GM12865 (cell line): ENCODE measurements at places on chromosomes 11 and 22.

DNA sequence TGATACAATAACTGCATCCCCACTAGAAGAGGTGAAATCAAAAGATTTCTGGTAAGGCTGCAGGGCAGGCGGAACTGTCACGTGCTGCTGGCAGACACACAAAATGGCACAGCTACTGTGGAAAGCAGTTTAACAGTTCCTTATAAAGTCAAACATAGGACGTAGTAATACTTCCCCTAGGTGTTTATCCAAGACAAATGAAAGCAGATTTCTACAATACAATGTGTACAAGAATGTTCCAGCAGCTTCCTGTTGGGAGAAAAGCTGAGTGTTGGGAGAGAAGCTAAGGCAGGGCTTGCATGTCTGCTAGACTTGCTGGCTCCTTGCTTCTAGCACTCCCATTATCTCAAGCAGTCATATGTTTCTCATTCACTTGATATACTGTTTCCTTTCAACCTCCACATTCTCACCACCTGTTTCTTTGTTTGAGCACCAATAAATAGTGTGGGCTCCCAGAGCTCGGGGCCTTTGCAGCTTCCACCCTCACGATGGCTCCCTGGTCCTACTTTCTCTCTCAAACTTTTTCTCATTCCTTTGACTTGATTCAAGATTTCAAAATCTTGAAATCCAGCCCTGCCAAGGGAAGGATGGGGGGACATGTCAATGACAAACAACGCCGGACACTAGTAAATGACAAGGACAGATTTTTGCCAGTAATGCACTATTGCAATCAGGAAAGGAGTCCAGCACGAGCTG is 21.2 kb upstream of the IL17RA start:
- no peak for DNase-seq

GRCh38 chr11:111601979-111602864 is at the start of gene SIK2:
TSS of gene SIK2 (plus strand) at chr11:111602449. CDS start at chr11:111602564, 115 bp downstream.
- peak; percentile 97 for DNase-seq

- no peak for DNase-seq
Observed at GRCh38 chr11:11422411-11423128, 69.5 kb upstream of the CSNK2A3 start.

- no peak for DNase-seq
Observed at GRCh38 chr11:10379022-10379421, 74.1 kb downstream of the ADM start.

GRCh38 chr11:26626346-26626745 is 54.3 kb upstream of the MUC15 start:
- no peak for DNase-seq

- no peak for DNase-seq
Observed at GRCh38 chr11:114233755-114234154, 62.4 kb upstream of the NNMT start.

DNA sequence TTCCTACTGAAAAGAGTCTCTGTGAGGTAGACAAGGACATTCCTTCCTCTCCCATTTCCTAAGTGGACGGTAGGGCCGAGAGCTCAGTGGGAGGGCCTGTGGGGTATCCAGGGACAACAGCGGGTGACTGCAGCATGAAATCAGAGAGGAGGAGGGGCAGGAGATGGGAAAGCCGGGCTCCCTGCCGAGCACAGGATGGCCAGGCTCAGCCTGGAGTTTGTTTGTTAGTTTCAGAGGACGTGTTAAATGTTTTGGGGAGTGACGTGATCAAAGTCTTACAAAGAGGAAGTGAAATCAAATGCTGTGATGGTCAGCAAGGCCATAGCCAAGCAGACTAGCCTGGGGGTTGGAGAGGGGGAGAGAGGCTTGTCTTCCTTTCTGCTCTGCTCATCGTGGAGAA is 152.7 kb downstream of the ADAMTS15 start:
- DNase-seq: peak; percentile 29

GRCh38 chr11:71075871-71076420 is 176.4 kb downstream of the SHANK2 start:
- DNase-seq: no peak

DNA sequence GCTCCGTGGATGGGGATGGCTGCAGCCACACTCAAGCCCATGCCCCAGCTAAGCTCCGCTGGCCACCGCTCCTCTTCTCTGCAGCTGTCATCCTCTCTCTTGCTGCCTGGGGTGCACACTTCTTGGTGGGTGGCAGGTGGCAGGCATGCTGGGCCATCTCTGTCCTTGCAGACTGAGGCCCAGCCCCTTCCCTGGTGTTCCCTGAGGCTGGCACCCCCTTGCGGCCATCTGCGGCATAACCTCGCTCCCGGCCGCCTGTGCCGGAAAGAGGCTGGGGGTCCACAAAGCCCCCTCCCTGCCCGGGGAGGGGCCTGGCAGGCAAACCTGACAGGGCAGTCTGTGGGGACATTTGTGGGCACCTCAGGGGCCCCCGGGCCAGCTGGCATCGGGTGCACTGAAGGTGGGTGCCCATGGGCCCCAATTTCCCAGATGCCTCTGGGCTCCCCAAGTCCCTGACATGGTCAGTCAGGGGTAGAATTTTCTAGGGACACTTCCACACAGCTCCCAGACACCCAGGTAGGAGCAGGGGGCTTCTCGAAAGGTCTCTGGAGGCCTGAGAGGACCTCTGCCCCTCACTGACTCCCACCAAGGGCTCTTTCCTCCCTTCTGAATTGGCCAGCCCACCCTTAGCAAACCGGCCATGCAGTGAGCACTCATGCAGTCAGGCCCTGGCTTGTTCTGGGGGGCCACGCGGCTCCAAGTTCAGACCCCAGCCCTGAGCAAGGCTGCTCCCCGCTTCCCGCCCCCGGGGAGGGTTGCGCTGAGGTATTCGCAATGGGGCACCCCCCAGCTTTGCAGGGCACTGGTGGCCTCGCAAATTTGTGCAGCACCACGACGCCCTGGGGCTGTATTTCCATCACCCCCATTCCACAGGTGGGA is 23.5 kb upstream of the TH start:
- peak; percentile 26 for DNase-seq

GRCh38 chr11:93957397-93957952 is 63.7 kb upstream of the HEPHL1 start:
- no peak for DNase-seq

DNA sequence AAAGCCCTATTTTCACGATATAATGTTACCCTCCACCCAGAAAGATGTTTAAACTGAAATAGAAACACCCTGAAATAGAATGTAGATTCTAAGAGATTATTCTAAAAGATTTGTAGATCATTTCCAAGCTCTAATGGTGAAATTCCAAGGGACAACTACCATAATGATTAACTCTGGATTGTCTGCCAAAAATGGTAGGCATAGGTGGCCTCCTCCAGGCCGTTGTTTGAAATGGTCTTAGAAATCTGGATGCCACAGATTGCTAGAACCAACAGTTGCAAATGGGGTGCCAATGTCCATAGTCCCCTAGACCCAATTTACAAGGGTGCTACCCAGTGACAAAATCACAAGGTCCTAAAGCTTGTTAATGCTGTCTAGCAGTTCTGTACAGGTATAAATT is 6.7 kb upstream of the SLC6A5 start:
- DNase-seq: no peak

GRCh38 chr11:12853652-12854296 is 155.3 kb upstream of the RASSF10 start:
- no peak for DNase-seq
